ENCODE measurements at places on chromosomes 1 and 21.

DNA sequence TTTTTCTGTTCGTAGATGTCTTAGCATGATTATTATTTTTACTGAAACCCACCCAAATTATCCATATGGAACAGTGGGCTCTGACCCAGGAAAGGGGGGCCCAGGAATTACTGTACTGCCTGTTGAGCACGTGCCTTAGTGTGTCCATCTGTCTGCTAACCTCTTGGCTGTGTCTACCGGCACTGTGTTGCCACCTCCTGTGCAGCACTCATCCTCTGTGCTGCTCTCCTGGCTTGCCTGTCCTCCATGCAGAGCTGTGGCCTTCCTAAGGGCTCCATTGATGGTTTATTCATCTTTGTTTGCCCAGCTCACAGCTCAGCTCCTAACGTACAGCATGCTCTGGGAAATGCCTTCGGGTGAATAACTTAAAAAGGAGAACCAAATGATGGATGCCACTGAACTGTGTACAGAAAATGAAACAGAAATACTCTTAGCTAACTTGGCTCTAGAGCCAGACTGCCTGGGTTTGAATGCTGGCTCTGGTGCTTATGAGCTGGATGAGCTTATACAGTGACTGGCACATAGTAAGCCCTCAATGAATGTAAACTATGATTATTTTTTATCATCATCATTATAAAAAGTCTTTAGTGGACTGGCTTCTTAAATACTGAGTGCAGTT, 11.4 kb upstream of the RPTN start:
- DNase-seq: no peak

DNA sequence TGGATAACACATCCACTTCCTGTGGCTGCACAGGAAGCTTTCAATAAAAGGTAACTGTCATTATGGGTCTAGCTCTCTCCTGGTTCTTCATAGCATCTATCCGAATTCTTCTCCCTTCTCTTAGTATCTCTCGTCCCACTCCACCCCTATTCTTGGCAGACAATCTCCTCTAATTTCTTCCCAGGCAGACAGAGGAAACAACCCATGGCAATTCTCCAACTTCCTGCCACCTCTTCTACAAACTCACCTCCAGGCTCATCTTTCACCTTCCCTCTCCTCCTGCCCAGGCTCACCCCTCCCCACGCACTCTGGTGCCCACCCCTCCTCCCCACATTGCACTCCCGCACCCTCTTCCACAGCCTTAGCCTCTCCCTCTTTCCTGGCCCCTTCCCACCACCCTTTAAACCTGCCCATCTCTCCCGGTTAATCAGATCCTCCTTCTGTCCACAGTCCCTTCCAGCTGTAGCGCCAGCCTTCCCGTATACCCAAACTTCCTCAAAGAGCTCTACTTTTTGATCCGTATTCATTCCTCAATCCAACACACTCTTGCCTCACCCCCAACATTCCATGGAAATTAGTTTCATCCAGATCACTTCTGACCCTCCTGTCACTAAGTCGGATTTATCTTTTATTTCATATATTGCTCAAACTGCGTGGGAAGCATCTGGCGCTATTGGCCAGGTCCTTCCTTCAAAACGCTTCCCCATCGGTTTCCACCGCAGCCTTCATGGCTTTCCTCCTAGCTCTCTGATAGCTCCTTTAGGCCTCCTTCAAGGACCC, 25.9 kb downstream of the SHISA4 start:
- no peak for DNase-seq

- no peak for DNase-seq
Measured at GRCh38 chr1:208241512-208241911, 2.7 kb downstream of the PLXNA2 start.

- peak; percentile 54 for DNase-seq
Measured at GRCh38 chr1:76901158-76901767, 34.0 kb downstream of the ST6GALNAC5 start.

- no peak for DNase-seq
Measured at GRCh38 chr1:153375511-153375910, at the start of gene S100A12. S100A12 (minus strand) TSS chr1:153375621; CDS start chr1:153374592, 1,029 bp downstream.

- no peak for DNase-seq
Measured at GRCh38 chr21:46465651-46466050, 7.0 kb downstream of the DIP2A start.

DNA sequence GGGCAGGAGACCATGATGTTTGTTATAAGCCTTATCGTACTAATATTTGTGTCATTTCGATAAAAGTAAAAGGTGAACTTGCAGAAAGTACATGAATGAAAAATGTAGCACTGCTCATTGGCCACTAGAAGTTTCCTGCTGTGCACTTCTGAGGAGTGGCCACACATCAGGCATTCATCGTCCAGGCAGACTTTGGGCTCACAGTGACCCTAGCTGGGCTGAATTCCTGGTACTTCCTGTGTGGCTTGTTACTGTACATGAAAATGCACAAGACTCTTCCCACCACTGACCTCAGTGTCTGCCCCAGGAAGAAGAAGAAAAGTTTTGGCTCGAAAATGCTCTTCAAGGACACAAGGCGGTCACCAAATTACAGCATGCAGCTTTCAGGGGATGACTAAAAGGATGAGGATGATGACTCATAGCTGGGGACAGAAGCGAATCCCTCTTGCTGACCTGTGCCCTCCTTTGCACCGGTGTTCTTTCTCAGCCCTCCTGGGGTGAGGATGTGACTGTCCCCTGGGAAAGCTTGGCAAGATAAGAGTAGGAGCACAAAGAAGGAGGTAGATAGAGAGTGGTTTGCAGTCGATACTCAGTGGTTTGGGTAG, 252.4 kb upstream of the KAZN start:
- no peak for DNase-seq

- DNase-seq: no peak
Measured at GRCh38 chr1:180691322-180691913, 59.6 kb downstream of the XPR1 start.

GRCh38 chr21:36471254-36471723, 8.6 kb downstream of the CLDN14 start:
- DNase-seq: no peak

GRCh38 chr1:198360208-198360729, 180.2 kb downstream of the ATP6V1G3 start:
- no peak for DNase-seq

Measured in hematopoietic multipotent progenitor cell treated with erythropoietin and hydrocortisone succinate and interleukin-3 and kit ligand, for 8 days (in vitro differentiated cells).